Sciatic nerve (tissue), 2 donors: ENCODE measurements at places on chromosomes 2 and 18.
A peak's percentile ranks its signal among the peaks of the same experiment; 100 is the strongest.

- no peak for DNase-seq
Measured at GRCh38 chr18:25261768-25262167, 90.2 kb downstream of the ZNF521 start.

DNA sequence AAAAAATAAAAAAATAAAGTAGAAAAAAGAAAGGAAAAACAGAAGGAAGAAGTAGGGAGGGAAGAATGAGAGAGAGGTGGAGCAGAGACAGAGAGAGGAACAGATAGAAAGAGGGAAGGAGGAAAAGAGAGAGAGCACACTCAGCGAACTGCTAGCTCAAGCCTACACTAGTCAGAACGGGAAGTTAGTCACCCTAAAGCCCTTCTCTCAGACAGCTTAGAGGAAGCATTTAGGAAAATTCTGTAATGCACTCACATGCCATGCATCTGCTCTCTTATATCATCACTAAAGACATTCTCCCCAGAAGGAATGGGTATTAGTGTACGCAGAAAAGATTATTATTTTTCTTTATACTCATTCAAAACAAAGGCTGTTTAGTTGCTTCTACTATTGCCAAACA is 68.1 kb upstream of the SULT1C3 start:
- no peak for DNase-seq

GRCh38 chr18:12828116-12829051 is 55.7 kb downstream of the PTPN2 start:
- DNase-seq: no peak

GRCh38 chr2:236239276-236240065 is 24.7 kb downstream of the ASB18 start:
- no peak for DNase-seq

DNA sequence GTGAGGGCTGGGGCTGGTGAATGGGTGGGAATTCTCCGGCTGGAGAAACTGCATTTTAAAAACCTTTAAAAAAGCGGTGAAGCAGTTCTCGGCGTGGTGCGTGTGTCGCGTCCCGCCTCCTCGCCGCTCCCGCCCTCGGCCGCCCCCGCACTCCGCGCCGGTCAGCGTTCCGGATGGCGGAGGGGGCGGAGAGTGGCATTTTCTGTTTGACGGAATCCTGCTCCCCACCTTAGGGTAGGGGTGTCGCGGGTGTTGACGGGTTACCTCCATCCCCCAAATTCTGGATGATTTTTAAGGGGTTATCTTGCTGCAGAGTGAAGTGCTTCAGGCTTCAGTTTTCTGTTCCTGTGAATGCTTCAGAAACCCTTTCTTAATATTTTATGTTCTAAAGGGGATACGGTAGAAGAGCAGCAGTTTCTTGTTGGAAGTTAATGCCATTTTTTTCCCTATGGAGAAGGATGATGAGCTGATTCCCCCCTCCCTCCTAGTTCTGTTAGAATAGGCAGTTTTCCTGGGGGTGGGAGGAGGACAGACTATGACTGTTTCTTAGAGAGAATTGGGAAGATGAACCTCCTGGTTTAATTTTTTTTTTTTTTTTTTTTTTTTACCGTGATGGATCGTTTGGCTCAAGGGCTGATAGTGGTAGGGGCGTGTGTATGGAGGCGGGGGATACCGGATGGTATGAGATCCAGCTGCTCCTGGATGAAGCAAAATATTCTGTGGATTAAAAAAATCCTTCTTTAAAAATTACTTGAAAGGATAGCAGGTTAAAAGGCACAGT is 756 bp downstream of the ABI2 start:
- peak; percentile 66 for DNase-seq

- no peak for DNase-seq
Measured at GRCh38 chr2:69510204-69510603, 73.0 kb upstream of the NFU1 start.

- DNase-seq: no peak
Measured at GRCh38 chr2:166411473-166412230, 35.9 kb upstream of the SCN9A start.

- no peak for DNase-seq
Measured at GRCh38 chr2:16127276-16127940, 187.1 kb downstream of the MYCN start.

DNA sequence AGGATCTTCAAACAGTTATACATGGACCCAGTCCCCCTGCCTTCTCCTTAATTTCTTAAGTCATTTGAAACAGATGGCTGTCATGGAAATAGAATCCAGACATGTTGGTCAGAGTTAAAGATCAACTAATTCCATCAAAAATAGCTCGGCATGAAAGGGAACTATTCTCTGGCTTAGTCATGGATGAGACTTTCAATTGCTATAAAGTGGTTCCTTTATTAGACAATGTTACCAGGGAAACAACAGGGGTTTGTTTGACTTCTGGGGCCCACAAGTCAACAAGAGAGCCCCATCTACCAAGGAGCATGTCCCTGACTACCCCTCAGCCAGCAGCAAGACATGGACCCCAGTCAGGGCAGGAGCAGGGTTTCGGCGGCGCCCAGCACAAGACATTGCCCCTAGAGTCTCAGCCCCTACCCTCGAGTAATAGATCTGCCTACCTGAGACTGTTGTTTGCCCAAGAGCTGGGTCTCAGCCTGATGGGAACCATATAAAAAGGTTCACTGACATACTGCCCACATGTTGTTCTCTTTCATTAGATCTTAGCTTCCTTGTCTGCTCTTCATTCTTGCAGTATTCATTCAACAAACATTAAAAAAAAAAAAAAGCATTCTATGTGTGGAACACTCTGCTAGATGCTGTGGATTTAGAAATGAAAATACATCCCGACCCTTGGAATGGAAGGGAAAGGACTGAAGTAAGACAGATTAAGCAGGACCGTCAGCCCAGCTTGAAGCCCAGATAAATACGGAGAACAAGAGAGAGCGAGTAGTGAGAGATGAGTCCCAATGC is 4.6 kb downstream of the TTR start:
- no peak for DNase-seq

DNA sequence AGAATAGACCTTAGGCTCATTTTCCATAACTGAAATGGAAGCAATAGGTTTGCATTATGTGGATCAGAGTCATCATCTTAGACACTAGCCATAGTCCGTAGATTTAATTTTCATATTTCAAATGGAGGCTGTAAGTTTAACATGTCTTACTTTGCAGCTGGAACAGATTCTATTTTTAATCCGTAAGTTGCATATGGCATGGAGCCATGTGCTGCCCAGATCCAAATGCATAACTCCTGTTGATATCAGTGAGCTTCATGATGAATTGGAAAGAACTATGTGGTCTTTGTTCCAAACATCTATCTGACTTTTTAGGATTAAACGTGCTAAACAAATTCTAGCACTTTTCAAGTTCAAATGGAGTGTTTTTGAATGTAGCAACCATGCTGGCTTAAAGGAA is 43.4 kb downstream of the MEIS1 start:
- no peak for DNase-seq

DNA sequence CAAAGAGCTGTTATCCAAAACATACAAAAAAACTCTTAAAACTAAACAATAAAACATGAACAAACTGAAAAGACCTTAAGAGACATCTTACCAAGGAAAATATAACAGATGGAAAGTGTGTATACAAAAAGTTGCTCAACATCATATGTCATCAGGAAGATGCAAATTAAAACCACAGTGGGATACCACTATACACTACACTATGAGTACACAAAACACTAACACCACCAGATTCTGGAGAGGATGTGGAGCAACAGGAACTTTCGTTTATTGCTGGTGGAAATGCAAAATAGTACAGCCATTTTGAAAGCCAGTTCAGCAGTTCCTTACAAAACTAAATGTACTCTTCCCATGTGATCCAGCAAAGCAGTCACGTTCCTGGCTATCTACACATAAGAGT is 221.4 kb downstream of the CMPK2 start:
- DNase-seq: no peak

DNA sequence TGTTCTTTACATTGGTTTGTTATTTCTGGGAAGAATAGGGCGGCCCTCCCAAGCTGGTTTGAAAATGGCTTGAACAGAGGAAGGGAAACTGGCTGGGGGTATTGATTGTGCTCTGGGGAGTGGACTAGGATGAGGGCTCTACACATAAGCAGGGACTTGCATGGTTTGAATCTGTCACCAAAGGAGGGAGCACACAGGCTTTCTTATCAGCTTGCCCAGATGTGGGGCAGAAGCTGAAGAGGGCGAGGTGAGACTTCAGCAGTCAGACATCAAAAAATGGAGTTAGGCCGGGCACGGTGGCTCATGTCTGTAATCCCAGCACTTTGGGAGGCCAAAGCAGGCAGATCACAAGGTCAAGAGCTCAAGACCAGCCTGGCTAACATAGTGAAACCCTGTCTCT is 7.2 kb upstream of the RAB12 start:
- no peak for DNase-seq

GRCh38 chr2:64913357-64913869 is 75.8 kb upstream of the SLC1A4 start:
- no peak for DNase-seq

DNA sequence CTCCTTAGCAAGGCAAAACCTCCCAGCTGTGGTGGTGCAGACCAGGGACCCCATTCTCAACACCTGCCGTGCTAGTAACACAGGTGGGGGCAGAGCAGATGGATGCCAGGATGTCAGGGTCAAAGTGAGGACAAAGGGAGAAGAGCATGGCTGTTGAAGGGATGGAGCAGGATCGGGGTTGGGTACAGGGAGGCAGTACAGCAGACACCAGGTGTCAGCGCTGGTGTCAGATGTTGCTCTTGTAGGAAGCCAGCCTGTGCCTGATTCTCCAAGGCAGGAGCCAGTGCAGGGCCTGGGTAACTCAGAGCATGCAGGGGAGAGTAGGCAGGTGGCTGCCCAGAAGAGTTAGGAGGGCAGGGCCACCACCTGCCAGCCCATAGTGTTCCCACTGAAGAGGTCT is 222.1 kb upstream of the SPRED2 start:
- no peak for DNase-seq

DNA sequence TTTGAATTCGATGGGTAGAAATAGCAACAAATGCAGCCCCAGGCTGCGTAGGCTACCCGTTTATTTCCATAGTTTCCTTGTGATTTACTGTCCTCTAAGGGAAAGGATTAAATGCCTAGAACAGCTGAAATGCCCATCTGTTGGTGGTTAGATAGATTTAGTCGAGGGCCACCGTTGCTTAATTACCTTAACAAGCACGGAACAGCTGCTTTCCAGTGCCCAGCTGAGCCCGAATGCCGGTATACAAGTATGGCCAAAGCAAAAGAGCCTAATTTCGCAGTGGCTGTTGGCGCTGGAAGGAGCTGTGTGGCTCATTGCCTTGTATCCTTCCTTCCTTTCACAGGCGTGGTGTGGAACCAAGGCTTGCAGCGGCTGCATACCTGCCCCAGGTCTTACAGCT is 109.1 kb downstream of the CABLES1 start:
- DNase-seq: no peak

- no peak for DNase-seq
Measured at GRCh38 chr2:168811696-168812095, 9.3 kb downstream of the NOSTRIN start.

- DNase-seq: no peak
Measured at GRCh38 chr2:8004250-8004681, 677.6 kb upstream of the ID2 start.

- no peak for DNase-seq
Measured at GRCh38 chr2:66850376-66850775, 415.5 kb downstream of the MEIS1 start.

DNA sequence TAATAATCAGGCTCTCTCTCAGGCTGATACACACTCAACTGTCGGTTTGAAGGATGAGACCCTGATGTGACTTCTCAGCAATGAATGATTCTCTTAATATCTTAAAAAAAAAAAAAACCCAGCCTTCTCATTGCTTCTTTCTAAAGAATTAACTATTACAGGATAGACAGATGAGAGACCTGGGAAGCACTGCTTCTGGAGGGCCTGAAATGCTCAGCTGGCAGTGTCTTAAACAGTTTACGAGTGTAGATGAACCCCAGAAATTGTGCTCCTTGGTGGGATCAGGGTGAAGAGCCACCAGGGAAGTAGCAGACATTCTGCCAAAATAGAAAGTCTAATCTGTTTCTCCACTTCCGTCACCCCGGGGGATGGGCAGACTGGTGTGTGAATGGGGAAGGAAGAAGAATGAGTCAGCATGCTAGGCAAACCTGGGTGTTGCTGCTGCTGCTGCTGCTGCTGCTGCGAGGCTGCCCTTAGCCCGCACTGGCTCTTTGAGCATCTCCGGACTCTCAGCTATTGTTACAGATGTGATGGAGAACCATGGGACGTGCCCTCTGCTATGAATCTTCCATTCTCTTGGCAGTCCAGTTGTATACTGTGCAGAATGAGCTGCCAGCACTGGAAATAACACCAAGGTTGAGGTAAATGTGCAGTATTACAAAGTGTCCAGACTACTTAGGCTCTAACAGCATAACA is 158.4 kb downstream of the SETBP1 start:
- DNase-seq: peak; percentile 76

GRCh38 chr2:233130481-233131020 is 70.4 kb downstream of the INPP5D start:
- no peak for DNase-seq

DNA sequence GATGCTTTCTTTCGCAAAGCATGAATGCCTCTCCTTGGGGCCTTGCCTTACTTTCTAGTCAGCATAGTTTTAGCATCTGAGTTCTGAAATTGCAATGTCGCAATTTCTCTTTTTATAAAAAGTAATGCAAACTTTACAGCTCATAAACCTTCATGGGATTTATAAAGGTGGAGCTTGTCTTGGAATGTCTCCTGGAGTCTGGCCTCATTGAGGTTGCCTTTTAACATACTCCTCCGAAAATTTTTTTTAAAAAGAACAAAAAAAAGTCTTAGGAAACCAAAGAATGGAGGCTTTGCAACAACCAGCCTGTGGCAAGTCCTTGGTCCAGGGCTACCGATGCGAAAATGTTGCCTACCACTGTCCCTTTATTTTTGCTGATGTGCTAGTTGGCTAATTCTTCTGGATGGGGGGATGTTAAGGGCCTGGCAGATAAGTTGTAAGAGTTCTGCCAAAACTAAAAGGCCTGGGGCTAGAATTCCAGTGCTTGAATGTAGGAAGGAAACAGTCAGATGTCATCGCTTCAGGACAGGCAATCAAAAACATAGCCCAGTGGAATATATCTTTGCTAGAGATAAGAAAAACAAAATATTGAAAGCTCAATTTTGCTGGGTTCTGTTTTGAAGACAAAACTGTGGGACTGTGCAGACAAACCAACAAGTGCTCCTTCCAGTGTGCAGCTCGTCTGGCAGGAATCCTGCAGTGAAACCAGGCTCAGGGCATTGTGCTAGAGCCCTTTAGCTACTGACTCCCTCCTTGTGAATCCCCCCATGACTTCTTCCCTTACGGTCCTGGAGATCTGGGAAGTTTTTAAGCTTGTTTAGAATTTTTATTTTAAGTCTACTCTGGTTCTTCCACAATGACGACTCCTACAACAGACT is 213.0 kb downstream of the PIEZO2 start:
- DNase-seq: no peak

- DNase-seq: peak; percentile 77
Measured at GRCh38 chr2:88199912-88200682, 30.0 kb downstream of the THNSL2 start.

DNA sequence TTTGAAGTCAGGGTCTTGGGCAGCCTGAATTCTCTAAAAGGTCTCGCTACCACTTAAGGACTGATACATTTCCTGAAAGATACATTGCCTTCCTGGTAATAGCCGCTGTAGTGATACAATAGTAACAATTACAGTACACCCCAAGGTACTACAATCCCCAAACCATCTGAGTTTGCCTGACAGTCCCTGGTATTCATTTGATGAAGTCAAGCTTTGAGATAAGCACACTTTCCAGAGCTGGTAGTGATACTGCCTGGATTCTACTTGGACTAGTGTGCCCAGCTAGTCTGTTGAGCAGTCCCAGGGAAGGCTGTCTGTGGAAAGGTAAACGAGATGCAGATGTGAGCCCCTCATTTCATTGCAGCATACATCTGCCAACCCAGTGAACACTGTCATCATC is 24.4 kb upstream of the ITGB6 start:
- DNase-seq: no peak
